ENCODE measurements at places on chromosomes 2 and 18.

GRCh38 chr2:45675263-45675812 is 23.9 kb downstream of the PRKCE start:
- DNase-seq, result no peak

- DNase-seq, result no peak
These were observed 12.7 kb downstream of the CCNYL1 start for GRCh38 chr2:207724113-207724512.

DNA sequence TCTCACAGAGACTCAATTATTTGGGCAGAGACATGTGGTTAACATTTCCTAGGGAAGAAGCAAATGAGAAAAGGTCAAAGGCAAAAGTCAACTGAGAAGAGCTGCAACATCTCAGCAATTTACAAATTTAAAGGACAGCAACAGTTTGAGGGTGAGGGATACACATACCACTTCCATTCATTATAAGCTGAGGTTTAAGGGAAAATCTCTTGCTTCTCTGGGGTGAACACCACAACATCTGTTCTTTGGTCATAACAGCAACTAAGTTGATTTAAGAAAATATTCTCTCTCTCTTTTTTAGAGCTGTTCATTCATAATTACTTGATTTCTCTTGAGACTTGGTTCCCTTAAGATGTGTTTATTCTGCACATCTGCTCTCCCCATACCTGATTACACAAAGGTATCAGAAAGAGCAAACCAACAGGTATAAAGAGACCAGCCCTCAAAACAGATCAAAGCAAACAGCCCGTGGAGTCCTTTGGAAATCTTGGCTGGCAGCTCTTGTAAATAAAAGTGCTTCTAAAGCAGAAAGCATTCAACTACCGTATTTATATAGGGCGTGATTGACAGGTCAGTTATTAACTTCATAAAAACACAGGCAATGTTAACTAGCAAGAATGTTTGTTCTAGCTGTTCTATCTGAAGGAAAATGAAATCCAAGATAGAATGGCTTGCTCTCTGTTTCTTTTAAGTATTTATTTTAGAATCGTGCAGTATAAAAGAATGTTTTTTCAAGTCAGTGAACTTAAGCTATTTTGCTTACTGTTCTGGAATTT is 132.8 kb downstream of the THADA start:
- DNase-seq, result no peak

DNA sequence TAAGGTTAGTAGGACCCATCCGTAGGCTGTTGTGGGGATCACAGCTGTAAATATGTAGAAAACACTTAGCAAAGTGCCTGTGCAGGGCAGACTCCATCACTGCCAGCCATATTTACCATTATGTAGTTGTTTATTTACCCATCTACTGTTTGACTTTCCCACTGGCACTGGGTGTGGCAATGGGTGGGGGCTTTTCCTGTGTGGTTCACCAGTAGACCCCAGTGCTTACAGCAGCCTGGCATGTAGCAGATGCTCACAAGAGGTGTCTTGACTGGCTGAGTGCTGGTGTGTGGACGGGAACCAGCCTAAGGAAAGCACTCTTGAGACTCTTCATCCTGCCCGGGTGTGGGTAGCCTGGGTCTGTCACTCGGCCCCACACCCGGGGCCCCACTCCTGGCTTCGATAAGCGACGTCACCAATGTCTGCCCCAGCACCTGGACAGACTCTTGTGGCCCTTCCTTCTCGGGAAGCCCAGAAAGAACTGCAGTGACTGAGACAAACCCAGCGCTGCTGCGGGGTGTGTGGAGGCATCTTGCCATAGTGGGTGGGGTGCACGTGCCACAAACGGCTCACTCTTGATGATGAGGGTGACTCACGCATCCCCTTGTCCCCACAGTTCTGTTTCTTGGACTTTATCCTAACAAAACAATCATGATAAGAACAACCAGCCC is 78.3 kb downstream of the HDAC4 start:
- peak; percentile 92 for DNase-seq

DNA sequence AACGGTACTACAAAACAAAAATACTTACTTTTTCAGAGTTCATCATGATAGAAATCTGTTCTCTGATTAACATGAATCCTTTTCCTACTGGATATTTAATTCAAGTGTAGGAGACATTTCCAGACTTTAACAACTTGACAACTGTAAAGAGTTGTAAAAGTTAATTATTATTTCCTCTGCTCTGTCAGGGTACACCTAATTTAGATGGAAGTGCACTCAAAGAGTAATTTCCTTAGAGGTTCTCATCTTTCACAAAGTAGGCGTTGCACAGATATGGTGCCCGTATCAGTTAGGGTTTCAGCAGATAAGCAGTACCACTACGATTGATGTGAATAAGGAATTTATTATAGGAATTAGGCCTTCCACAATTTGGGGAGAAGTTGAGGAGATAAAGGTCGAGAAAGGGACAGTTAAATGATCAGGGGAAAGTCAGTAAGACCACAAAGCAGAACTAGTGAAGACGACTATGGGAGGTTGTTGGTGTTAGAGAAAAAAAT is 16.2 kb upstream of the PDE11A start:
- DNase-seq, result no peak
